8988T (cell line): ENCODE measurements at places on chromosomes 11 and 22.

DNA sequence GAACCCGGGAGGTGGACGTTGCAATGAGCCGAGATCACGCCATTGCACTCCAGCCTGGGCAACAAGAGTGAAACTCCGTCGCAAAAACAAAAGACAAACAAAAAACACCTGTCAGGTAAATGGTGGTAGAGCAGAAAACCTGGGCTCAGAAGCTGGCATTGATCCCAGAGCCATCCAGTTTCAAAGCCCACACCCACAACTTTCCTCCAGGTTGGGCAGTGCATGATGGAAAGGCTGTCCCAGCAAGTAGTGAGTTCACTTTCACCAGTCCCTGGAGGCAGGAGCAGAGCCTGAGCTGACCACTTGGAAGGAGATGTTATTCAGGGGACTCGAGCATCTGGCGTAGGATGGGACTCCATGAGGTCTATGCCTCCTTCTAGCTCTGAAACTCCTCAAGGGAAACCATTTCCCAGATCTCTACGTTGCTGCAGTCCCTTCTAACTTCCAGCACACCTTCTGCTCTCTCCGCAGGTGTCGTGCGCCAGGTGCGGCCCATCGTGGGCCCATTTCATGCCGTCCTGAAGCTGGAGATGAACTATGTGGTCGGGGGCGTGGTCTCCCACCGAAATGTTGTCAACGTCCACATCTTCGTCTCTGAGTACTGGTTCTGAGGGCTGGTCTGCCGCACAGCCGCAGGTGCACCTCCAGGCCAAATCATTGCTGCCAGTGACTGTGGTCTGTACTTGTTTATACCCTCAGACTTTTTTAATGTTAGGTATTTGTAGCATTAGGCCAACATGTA is 71.6 kb upstream of the ATXN10 start:
- no peak for DNase-seq

- DNase-seq: no peak
These were observed 4.6 kb downstream of the KRTAP5-3 start for GRCh38 chr11:1603629-1604028.

DNA sequence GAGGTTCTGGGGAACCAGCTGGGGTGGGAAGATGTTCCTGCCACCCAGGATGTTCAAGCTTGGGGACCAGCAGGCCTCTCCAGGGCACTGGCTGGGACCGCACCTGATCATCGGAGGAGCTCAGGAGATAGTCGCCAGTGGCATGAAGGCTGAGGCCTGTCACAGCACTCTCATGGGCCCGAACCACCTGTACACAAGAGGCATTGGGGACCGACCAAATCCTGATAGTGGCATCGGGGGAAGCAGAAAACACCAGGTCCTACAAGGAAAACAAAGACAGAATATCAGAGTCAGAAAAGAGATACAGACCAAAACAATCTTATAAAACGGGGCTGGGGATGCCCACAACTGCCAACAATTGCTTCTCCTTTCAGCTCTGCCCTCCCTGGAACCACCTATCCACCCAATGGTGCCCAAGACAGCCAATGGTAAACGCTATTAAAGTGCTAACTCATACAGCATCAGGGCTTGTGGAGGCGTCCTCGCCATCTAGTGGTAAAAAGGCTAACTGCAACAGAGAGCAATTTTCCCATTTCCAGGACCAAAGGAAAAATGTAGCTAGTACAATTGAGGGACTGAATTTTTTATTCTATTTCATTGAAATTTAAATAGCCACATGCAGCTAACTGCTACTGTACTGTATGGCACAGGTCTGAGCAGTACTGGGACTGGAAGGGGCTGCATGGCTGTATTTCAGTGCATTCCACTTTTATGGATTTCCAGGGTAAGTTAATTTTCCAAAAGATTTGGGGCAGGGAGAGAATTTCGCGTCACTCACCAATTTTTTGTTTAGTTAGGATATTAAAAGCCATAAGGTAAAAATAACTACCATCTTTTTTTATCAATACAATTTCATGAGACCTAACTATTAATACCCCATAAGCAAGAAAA is 7.1 kb downstream of the PRPF19 start:
- DNase-seq: no peak

DNA sequence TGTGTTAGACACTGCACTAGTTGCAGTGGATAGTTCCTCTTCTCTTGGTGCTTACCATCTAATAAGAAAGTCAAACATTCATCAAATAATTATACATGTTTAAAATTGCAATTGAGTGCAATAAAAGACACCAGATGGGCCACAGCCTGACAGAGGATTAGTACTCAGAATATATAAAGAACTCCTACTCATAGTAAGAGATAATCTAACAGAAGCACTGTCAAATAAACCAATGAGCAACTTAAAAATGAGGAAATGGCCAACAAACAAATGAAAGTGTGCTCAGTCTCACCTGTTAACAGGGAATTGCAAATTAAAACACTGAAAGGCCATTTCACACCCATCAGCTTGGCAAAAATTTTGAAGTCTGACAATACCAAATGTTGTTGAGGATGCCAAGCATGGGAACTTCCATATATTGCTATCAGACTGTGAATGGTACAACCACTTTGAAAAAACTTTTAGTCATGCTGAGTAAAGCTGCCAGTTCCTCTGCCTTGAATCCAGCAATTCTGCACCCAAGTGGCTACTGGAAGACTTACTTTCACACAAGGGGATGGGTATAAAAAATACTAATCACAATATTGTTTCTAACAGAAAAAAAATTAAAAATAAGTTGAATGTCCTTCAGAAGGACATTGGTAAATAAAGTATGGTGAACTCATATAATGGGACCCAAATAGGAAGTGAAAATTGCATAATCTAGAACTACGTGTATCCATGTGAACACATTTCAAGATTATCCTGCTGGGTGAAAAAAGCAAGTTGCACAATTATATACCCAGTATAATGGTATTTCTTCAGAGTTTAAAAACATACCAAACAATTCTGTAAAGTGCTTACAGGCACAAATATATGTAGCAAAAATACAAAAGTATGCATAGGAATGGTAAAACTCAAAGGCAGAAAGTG is 41.4 kb upstream of the CREB3L1 start:
- DNase-seq: no peak

DNA sequence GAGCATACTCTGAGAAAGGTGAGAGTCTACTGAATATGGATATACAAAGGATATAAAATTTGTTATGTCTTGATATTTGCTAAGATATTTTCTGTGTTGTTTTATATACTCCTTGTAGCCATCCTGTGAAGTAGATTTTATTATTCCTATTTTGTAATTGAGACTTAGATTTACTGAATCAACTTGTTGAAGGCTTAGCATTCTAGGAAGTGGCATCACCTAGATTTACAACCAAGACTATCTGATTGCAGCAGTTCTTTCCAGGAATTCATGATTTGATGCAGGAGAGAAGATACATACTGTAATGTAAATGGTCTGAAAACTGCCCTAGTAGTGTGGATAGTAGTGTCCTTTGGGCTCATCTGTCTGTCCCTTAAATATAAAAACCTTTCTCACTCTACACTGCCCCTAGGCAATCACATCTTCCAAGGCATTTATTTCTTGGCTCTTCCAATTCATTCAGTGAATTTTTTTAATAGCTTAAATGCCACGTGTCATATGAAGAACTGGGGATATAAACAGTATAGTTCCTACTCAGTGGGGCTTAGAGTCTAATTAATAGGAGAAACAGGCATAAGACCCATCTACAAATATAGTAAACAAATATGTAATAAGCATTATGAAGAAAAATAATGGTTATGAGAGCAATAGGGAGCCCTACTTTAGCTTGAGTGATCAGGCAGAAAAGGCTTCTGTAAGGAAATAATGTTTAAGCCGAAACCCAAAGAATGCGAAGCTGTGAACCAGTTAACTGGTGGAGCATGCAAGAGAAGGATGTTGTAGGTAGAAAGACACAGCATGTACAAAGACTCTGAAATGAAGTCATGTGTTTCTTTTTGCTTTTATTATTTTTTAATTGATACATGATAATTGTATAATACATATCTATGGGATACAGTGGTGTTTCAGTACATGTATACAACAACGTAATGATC is 13.6 kb downstream of the IPO7 start:
- DNase-seq: no peak

DNA sequence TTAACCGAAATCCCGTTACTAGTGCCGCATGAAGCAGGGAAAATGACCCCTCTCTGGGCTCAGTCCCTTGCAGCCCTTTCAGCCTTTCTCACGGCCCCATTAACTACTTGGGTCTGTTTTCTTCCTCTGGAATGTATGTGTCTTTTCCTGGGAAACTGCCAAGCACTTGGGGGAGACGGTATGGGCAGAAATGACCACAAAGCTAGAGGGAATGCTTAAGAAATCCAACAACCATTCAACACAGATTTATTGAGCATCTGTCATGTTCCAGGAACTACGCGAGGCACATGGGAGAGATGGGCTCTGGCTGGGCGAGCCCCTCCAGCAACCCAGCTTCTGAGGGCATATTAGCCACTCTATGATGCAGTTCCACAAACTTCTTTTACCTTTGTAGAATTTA is 462.6 kb downstream of the BUD13 start:
- no peak for DNase-seq

- no peak for DNase-seq
These were observed 44.5 kb downstream of the BBOX1 start for GRCh38 chr11:27085111-27085510.

DNA sequence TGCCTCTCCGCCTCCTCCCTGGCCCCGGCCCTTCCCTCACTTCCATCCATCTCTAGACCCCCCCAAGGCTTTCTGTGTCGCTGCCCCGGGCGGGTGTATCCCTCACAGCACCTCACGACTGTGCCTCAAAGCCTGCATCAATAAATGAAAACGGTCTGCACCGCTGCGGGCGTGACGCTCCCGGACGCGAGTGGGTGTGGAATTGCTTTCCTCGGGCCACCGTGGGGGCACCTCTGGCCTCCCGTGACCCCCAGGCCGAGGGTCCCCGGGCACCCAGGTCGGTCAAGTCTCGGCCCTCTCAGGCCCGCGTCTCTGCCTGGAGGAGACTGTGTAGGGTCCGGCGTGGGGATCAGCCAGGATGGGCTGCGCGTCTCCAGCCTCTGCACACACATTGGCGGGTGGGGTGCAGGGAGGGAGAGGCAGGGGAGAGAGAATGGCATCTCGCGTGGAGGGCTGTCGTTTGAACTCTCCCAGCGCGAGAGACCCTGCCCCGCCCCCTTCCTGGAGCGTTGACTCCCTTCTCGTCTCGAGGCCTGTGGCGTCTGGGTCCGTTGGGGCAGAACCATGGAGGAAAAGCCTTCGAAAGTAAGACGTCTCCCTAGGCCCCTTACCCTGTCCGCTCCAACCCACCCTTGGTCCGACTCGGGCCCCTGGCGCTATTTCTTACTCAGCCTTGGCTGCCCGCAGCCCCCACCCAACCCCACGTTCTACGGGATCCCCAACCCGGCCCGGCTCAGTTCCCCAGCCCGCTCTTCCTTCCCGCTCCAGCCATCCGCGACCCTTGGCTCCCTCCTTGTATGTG is at the start of gene CATSPERZ:
Gene CATSPERZ (plus strand): TSS at position 512 of the 802 bp plus-strand sequence. CDS start 53 bp downstream, at position 565.
- peak; percentile 97 for DNase-seq
